ENCODE measurements at places on chromosomes 12 and 14.

GRCh38 chr12:50517421-50518048 lies 12.8 kb downstream of the DIP2B start:
- peaks cover 43% of the 10 kb centered on the region for H3K4me1 ChIP-seq
- no peak for DNase-seq
- H3K4me3 ChIP-seq, result no peak overlapping the region
- H3K27ac ChIP-seq, result no peak overlapping the region

DNA sequence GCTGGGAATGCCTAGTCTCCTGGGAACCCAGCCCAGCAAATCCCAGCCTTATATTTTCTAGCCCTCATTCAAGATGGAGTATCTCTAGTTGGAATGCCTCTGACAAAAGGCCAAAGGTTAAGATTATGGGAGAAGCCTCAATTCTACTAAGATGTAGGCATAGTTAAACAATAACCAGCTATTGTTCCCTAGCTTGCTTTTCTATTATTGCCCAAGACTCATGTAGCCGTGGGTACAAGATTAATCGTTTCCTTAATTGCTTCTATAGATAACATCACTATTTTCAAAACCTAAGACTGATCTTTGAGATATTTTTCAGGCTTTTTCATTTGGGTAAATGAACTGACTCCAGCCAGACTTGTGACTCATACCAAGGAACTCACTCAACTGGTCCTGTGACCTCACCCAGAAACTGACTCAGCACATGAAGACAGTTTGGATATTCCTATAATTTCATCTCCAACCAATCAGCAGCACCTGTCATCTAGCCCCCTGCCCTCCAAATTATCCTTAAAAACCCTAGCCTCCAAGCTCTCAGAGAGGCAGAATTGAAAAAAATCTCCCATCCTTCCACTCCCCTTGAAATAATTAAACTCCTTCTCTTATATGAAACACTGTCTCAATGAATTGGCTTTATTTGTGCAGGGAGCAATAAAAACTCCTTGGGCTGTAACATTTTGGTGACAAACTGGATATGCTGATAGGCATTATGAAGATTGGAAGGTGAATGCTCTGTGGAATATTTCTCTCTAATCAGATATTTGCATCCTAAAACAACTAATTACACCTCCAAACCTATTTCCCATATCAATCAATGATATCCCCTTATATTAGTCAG lies 589.0 kb downstream of the C12orf50 start:
- H3K27me3 ChIP-seq, result no peaks in the 10 kb centered on the region
- no peak for DNase-seq

DNA sequence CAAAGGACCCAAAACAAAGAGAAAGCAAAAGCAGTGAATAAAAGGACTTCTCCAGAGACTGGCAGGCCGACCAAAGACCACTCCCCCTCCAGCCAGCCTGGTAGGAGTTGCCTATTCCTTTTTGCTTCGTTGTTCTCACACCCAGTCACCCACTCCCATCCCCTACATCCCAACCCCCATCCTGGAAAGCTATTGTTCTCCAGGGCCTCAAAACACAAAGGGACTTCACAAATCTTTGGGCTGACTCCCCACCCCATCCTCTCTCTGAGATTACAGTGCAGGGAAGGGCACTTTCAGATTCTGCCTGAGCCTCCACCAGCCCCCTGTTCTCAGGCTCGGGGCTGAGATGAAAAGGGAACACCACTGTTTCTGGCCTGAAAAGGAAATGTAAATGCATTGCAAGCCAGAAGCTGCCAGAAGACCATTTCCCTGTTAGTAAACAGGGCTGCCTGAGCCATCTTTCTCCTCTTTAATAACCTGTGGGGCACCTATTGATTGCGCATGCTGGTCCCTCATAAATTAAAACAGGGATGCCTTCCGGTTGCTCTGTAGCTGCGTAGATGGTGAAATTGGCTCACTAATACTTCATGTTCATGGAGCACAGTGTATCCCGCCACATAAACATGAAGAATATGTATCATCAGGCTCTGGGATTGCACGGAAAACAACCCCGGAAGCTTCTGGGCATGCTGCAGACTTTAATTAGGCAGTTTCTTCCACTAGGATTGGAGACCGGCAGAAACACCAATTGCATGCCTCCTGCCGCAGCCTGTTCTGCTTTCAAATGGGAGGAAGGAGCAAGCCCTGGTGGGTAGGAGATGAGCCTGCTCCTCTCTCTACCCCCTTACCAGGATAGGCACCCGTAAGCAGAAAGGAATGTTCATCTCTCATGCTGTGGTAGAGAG lies 130.3 kb upstream of the FUT8 start:
- no peaks in the 10 kb centered on the region for H3K27me3 ChIP-seq
- peaks cover 5% of the 10 kb centered on the region for H3K36me3 ChIP-seq
- peaks cover 50% of the 10 kb centered on the region for H3K4me1 ChIP-seq
- H3K27ac ChIP-seq, result peak overlapping the region; percentile 93
- peak; percentile 65 for DNase-seq

- peak; percentile 24 for DNase-seq
- no peak overlapping the region for H3K27ac ChIP-seq
- no peak overlapping the region for H3K4me3 ChIP-seq
- H3K36me3 ChIP-seq, result peaks cover 25% of the 10 kb centered on the region
- H3K27me3 ChIP-seq, result no peaks in the 10 kb centered on the region
- H3K4me1 ChIP-seq, result peaks cover 22% of the 10 kb centered on the region
Observed at GRCh38 chr12:89051065-89051677, 301.1 kb downstream of the DUSP6 start.

GRCh38 chr14:59664741-59665140 lies 88.1 kb upstream of the CCDC175 start:
- H3K27ac ChIP-seq, result no peak overlapping the region
- no peak for DNase-seq
- no peaks in the 10 kb centered on the region for H3K4me1 ChIP-seq

- no peaks in the 10 kb centered on the region for H3K27me3 ChIP-seq
- no peak for DNase-seq
- no peaks in the 10 kb centered on the region for H3K36me3 ChIP-seq
- H3K27ac ChIP-seq, result no peak overlapping the region
- H3K4me1 ChIP-seq, result no peaks in the 10 kb centered on the region
Observed at GRCh38 chr12:95185072-95185471, 32.2 kb downstream of the FGD6 start.

DNA sequence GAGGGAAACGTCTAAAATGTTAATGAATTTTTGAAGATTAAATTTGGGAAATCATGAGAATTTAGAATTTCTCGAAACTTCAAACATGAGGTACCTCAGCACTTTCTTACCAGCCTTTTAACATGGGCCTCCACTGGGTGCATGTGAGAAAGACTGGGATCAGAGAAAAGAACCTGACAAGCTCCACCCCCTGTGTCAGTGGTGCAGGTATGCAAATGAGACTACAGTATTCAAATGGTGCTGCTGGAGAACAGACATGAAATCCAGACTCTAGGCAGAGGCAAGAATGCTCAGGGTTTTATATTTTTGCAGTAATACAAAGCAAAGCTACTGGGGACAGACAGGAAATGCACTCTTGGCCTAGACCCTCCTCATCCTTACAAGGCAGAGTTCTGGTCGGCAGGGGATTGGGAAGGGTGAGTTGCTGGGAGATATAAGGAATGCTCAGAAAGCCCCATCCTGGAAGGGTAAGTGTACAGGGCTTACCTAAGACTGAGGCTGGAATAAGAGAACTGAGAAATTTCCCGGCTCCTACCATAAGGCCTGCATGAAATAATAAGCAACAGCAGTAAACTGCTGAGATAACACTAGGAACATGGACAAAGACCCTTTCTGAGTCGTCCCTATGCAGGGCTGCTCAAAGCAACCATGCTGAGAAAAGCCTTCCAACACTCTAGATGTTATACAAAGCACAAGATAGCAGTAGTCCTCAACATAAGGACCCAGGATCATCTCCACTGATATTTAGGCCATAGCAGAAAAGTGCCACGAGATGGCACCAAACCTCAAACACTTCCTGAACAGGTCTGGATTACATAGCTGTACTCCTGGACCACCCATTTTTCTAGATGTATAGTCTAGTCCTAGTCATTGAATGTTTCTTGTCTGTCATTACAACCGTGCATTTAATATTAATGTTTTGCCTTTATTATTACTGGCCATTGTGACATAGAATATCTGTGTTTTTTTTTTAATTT lies 260.8 kb downstream of the RASSF9 start:
- no peaks in the 10 kb centered on the region for H3K27me3 ChIP-seq
- peak; percentile 30 for DNase-seq
- no peaks in the 10 kb centered on the region for H3K4me1 ChIP-seq
- no peaks in the 10 kb centered on the region for H3K36me3 ChIP-seq
- H3K4me3 ChIP-seq, result no peak overlapping the region

- peaks cover 54% of the 10 kb centered on the region for H3K27me3 ChIP-seq
- no peak overlapping the region for H3K27ac ChIP-seq
- peaks cover 2% of the 10 kb centered on the region for H3K4me1 ChIP-seq
- no peak overlapping the region for H3K4me3 ChIP-seq
Observed at GRCh38 chr12:104058802-104059201, 5.5 kb upstream of the HCFC2 start.

GRCh38 chr14:86243158-86243557 lies 713.2 kb downstream of the FLRT2 start:
- H3K27me3 ChIP-seq, result no peaks in the 10 kb centered on the region
- no peaks in the 10 kb centered on the region for H3K4me1 ChIP-seq
- no peak for DNase-seq

GRCh38 chr12:113328368-113328889 lies 6.5 kb downstream of the SLC8B1 start:
- no peak for DNase-seq
- no peak overlapping the region for H3K4me3 ChIP-seq
- peaks cover 31% of the 10 kb centered on the region for H3K4me1 ChIP-seq
- peaks cover 44% of the 10 kb centered on the region for H3K36me3 ChIP-seq
- H3K27me3 ChIP-seq, result no peaks in the 10 kb centered on the region

GRCh38 chr12:51601241-51601640 lies 10.2 kb downstream of the SCN8A start:
- H3K27ac ChIP-seq, result no peak overlapping the region
- H3K4me3 ChIP-seq, result no peak overlapping the region
- no peak for DNase-seq
- H3K4me1 ChIP-seq, result no peaks in the 10 kb centered on the region
- no peaks in the 10 kb centered on the region for H3K36me3 ChIP-seq

GRCh38 chr14:102717276-102717675 lies 60.0 kb upstream of the TRAF3 start:
- no peaks in the 10 kb centered on the region for H3K27me3 ChIP-seq
- H3K4me3 ChIP-seq, result no peak overlapping the region
- DNase-seq, result no peak
- H3K27ac ChIP-seq, result no peak overlapping the region
- peaks cover 11% of the 10 kb centered on the region for H3K4me1 ChIP-seq

DNA sequence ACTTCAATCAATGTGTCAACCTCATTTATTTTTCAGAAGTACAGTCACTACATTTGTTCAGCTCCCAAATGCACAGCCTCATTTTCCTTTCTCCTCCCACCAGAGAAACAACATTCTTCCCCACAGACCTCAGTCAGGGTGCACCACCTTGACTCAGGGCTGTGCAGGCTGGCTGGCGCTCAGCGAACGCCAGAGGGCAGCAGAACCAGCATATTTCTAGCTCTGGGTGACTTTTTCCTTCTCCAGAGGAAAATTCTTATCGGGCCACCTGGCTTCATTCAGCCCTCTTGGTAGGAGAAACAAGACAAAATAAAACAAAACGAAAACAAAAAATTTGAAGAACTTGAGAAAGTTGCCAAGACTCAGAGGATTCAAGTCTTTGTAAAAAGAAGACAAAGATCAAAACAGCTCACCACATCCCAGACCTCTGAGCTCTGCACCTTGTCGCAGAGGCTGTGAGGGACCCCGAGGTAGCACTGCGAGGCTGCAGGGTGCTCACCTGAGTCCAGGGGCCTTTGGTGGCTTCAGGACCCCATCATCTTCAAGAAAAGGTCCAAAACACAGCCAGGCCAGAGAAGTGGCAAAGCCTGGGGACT lies 33.7 kb downstream of the PAH start:
- H3K36me3 ChIP-seq, result no peaks in the 10 kb centered on the region
- no peak overlapping the region for H3K27ac ChIP-seq
- H3K4me3 ChIP-seq, result no peak overlapping the region

DNA sequence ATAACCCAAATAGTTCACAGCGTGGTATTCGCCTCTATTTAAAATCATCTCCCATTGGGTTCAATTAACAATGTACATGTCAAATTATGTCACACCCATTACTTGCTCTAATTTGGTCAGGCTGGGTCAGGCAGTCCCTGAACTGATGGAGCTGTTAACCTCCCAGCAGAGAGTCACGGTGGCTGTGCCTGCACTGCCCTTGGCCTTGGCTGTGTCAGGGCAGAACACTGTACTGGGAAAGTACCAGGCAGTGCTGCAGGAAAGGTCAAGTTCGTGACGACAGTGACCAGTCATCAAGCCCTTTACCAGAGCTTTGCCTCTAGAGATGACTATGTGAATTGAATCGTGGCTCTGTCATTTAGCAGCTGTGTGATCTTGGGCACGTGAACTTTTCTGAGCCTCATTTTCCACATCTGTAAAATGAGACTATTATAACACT lies 100.0 kb downstream of the ARF6 start:
- no peak overlapping the region for H3K27ac ChIP-seq
- peaks cover 31% of the 10 kb centered on the region for H3K4me1 ChIP-seq
- H3K27me3 ChIP-seq, result no peaks in the 10 kb centered on the region

DNA sequence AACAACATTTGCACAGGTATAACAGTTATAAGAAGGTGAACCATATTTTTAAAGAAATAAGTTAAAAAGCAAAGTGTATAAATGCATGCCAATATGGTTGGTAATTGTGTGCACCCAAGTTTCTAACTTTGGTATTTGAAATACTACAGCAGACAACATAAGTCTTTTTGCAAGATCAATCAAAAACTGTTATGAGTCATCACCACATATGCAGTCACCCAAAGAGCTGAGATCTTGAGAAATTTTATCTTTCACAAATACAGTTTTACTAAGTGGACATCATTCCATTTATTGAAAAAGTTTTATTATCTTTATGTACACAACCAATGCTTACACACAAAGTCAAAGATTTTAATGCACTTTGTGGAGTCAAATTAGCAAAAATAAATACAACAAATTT lies 7.0 kb upstream of the ACSS3 start:
- DNase-seq, result no peak
- H3K4me1 ChIP-seq, result no peaks in the 10 kb centered on the region
- no peaks in the 10 kb centered on the region for H3K36me3 ChIP-seq
- no peaks in the 10 kb centered on the region for H3K27me3 ChIP-seq

DNA sequence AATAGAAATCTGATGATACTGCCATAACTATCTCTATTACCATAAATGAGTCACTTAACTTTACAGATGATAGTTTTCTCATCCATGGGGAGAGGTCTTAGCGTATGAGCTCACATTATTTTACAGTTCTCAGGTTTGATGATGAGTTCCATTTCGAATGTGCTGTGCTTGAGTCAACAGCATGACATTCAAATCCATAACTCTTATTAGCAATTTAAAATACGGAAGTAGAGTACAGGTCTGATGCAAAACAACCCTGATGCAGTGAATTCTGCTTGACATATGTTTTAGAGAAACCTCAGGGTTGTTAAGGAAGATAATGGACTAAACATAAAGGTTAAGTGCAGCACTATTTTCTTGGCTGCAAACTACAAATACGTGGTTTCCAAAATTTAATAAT lies 30.0 kb downstream of the C14orf39 start:
- H3K36me3 ChIP-seq, result no peaks in the 10 kb centered on the region
- H3K27me3 ChIP-seq, result no peaks in the 10 kb centered on the region
- no peak overlapping the region for H3K27ac ChIP-seq
- no peaks in the 10 kb centered on the region for H3K4me1 ChIP-seq
- no peak overlapping the region for H3K4me3 ChIP-seq

GRCh38 chr12:79982086-79983062 lies 47.5 kb upstream of the PPP1R12A start:
- H3K27me3 ChIP-seq, result peaks cover 18% of the 10 kb centered on the region
- no peak overlapping the region for H3K27ac ChIP-seq
- no peak for DNase-seq
- no peak overlapping the region for H3K4me3 ChIP-seq
- no peaks in the 10 kb centered on the region for H3K36me3 ChIP-seq
